ENCODE measurements at places on chromosomes 1 and 21. TPM values are rescaled to one million over a fixed set of nuclear protein-coding genes. Genes with fewer than 3 reads are reported as not detected.

- H3K36me3 ChIP-seq, result peaks cover 20% of the 10 kb centered on the region
Measured at GRCh38 chr21:34192646-34193285, 119.4 kb downstream of the MRPS6 start.

DNA sequence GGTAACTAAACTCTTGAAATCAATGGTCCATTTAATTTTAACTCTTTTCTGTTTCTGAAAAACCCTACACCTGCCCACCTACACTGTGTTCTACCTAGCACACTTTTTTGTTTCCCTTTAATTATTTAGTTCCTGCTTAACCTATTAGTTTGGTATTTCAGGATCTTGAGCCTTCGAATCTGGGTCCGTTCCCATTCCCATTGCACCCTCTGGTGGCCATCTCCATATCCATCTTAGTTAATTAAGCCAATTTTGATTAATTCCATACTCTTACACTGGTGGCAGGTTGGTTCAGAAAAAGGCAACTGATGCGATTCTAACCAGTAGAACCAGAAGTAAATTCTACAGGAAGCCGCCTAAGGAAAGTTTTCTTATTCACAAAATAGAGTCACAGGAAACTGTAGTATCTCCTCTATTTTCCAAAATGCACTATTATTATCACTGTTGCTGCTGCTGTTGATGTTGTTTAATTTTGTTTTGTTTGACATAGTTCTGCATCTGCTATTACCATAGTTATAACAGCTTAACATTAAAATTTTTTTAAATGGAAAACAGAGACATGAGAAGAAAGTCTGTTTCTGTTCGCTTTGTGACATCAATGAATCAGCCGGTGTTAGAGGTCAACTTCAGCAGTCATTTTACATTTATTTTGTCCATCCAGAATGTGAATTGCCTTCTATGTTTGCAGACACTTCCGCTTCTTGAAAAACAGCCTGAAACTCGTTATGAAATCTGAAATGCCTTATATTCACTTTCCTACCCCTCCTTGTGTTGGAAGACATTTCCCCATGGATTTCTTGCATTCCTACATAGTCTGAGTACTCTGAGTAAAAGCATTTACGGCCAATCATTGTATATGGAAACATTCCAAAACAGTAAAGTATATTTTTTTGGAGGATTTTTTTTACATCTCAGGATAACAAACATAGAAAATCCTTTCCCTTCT, 115.5 kb upstream of the NCAM2 start:
- H3K36me3 ChIP-seq, result no peaks in the 10 kb centered on the region
- H3K27me3 ChIP-seq, result no peaks in the 10 kb centered on the region

DNA sequence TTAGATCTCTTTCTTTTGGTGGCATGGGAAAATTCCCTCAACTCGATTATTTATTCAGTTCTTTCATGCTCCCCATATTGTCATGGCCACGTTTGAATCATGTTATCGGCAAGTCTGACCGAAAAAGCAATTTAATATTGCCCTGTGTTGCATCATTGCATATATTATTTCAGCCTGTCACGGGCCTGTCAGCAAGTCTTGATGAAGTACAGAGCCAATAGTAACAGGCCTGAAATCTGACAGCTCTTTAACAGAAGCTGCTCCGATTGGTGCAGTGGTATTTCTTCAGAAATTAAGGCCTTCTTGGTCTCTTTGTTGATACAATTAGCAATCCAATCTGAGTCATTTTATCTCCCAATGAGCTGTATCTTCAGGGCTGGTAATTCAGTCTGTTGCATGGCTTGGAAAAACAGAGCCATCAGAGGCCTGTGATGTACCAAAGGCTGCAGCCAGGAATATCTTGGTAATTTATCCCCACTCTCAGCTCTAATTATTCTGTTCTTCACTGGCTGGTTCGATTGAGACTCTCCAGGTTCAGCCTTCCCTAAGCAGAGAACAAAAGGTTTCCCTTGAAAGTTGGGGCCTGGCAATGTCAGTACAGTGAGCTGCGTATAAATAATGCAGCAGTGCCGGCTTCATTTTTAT, 149.5 kb downstream of the FGGY start:
- peaks cover 22% of the 10 kb centered on the region for H3K36me3 ChIP-seq
- DNase-seq, result no peak
- H3K27me3 ChIP-seq, result no peaks in the 10 kb centered on the region
- no peak overlapping the region for H3K27ac ChIP-seq
- no peak overlapping the region for H3K4me3 ChIP-seq

DNA sequence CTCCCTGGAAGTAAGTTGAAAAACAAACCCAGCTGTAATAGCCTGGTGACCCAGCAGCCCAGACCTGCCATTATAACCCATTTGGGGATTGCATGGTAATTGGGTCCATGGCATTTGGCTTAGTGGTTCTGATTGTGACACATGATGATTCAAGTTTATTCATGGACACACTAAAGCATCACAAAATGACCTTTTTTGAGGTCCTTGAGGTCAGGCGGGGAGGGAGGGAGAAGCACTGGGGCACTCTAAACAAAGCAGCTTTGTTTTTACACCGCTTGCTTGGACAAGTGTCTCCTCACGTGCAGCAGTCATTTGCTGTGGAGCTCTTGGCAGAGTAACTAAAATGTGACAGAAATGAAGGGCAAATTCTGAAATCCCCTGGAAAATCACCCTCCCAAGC, 241.0 kb upstream of the SGIP1 start:
- DNase-seq, result no peak
- no peaks in the 10 kb centered on the region for H3K27me3 ChIP-seq
- H3K36me3 ChIP-seq, result no peaks in the 10 kb centered on the region
- H3K4me3 ChIP-seq, result no peak overlapping the region

- no peak overlapping the region for H3K27ac ChIP-seq
- peaks cover 18% of the 10 kb centered on the region for H3K4me1 ChIP-seq
- H3K27me3 ChIP-seq, result peaks cover 34% of the 10 kb centered on the region
- peaks cover 8% of the 10 kb centered on the region for H3K36me3 ChIP-seq
- DNase-seq, result no peak
- peak overlapping the region; percentile 78 for H3K4me3 ChIP-seq
Measured at GRCh38 chr1:212607913-212608391, 609 bp upstream of the ATF3 start.

GRCh38 chr1:59685666-59686065, 129.1 kb upstream of the HOOK1 start:
- H3K4me1 ChIP-seq, result no peaks in the 10 kb centered on the region
- no peaks in the 10 kb centered on the region for H3K36me3 ChIP-seq
- no peaks in the 10 kb centered on the region for H3K27me3 ChIP-seq
- no peak for DNase-seq
- H3K27ac ChIP-seq, result no peak overlapping the region

- H3K27ac ChIP-seq, result no peak overlapping the region
- H3K36me3 ChIP-seq, result no peaks in the 10 kb centered on the region
- no peak overlapping the region for H3K4me3 ChIP-seq
- no peaks in the 10 kb centered on the region for H3K27me3 ChIP-seq
- no peaks in the 10 kb centered on the region for H3K4me1 ChIP-seq
Measured at GRCh38 chr1:24912376-24913273, 17.5 kb downstream of the RUNX3 start.

- no peak overlapping the region for H3K27ac ChIP-seq
- no peaks in the 10 kb centered on the region for H3K4me1 ChIP-seq
- no peak for DNase-seq
Measured at GRCh38 chr1:3480369-3480719, 25.9 kb downstream of the ARHGEF16 start.

- no peak overlapping the region for H3K4me3 ChIP-seq
- peak; percentile 38 for DNase-seq
- H3K27ac ChIP-seq, result no peak overlapping the region
- H3K4me1 ChIP-seq, result no peaks in the 10 kb centered on the region
Measured at GRCh38 chr21:31597683-31598082, 61.8 kb upstream of the SOD1 start.

DNA sequence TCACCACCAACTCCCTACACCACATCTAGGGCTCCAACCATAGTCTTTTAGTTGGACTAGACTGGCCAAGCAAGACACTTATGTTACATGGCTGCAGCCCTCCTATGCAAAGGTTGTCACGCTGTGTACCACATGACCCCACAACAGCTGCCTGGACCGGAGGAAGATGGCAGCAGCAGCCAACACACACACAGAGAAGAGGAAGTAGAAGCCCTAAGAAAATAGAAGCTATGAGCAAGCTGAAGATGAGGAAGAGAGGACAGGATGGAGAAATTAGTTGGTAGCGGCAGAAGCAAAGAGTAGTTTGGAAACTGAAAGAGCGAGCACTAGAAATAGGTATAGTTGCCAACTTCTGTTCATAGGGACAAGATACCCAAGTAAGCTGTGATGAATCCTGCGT, 60.8 kb upstream of the RALGPS2 start:
- H3K4me3 ChIP-seq, result no peak overlapping the region
- no peaks in the 10 kb centered on the region for H3K4me1 ChIP-seq
- H3K27ac ChIP-seq, result no peak overlapping the region
- no peaks in the 10 kb centered on the region for H3K36me3 ChIP-seq
- DNase-seq, result no peak
- H3K27me3 ChIP-seq, result no peaks in the 10 kb centered on the region

DNA sequence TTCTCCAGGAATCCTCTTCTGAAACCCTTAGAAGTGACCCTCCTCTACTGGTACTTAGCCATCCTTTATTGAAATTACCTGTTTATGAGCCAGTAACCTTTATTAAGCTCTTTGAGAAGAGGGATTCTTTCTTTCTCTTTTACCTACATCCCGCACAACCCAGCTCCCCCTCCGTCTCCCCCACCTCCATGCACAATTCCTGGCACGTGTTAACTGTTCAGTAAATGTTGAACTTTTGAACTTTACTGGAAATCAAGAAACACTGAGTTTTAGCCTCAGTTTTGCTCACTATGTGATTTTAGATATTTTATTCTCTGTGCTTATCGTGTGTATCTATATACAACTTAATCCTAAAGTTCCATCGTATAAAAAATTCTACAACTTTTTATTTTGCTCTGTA, 1.8 kb downstream of the TMED5 start:
- H3K4me1 ChIP-seq, result no peaks in the 10 kb centered on the region
- no peak overlapping the region for H3K27ac ChIP-seq
- H3K4me3 ChIP-seq, result peak overlapping the region; percentile 94
- no peaks in the 10 kb centered on the region for H3K27me3 ChIP-seq
- peaks cover 7% of the 10 kb centered on the region for H3K36me3 ChIP-seq
- no peak for DNase-seq

DNA sequence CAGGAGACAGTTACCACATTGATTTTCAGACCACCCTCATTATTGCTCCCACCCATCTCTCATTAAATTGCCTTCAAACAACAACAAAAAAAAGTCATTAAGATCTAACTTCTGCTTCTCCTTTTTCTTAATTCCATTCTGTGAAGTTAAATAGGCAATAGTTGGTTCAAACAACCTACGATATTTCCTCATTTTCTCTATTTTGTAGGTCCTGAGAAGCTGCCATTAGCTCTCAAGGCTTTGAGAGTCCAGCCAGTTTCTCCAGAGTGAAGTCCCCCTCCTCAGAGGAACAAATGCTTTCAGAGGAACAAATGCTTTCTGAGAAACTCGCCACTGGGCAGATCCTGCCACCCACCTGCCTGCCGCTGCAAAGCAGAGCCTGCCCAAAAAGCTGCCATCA, 125.6 kb downstream of the ETS2 start:
- H3K27ac ChIP-seq, result no peak overlapping the region
- no peaks in the 10 kb centered on the region for H3K27me3 ChIP-seq
- H3K4me1 ChIP-seq, result no peaks in the 10 kb centered on the region
- no peaks in the 10 kb centered on the region for H3K36me3 ChIP-seq
- H3K4me3 ChIP-seq, result no peak overlapping the region

GRCh38 chr1:927748-928147, 4.0 kb downstream of the SAMD11 start:
- DNase-seq, result no peak
- H3K4me3 ChIP-seq, result no peak overlapping the region
- H3K27me3 ChIP-seq, result peaks cover 76% of the 10 kb centered on the region
- H3K4me1 ChIP-seq, result no peaks in the 10 kb centered on the region
- H3K27ac ChIP-seq, result no peak overlapping the region
- no peaks in the 10 kb centered on the region for H3K36me3 ChIP-seq

GRCh38 chr1:31955917-31956736, 18.0 kb upstream of the PTP4A2 start:
- no peaks in the 10 kb centered on the region for H3K27me3 ChIP-seq
- H3K4me3 ChIP-seq, result no peak overlapping the region
- peak; percentile 67 for DNase-seq
- no peaks in the 10 kb centered on the region for H3K36me3 ChIP-seq
- H3K27ac ChIP-seq, result no peak overlapping the region

GRCh38 chr1:111576547-111576946, 43.0 kb upstream of the RAP1A start:
- no peak overlapping the region for H3K4me3 ChIP-seq
- no peaks in the 10 kb centered on the region for H3K27me3 ChIP-seq
- peaks cover 3% of the 10 kb centered on the region for H3K4me1 ChIP-seq

- no peak overlapping the region for H3K27ac ChIP-seq
- no peaks in the 10 kb centered on the region for H3K36me3 ChIP-seq
- H3K4me1 ChIP-seq, result no peaks in the 10 kb centered on the region
Measured at GRCh38 chr1:119081700-119082099, 58.8 kb downstream of the WARS2 start.

GRCh38 chr1:221994939-221995338, 253.1 kb upstream of the DUSP10 start:
- H3K27ac ChIP-seq, result no peak overlapping the region
- no peaks in the 10 kb centered on the region for H3K36me3 ChIP-seq
- no peaks in the 10 kb centered on the region for H3K4me1 ChIP-seq
- H3K27me3 ChIP-seq, result no peaks in the 10 kb centered on the region
- no peak overlapping the region for H3K4me3 ChIP-seq
- DNase-seq, result no peak

GRCh38 chr1:178037510-178038253, 56.2 kb upstream of the RASAL2 start:
- H3K27me3 ChIP-seq, result no peaks in the 10 kb centered on the region
- H3K27ac ChIP-seq, result no peak overlapping the region
- H3K4me3 ChIP-seq, result peak overlapping the region; percentile 66
- DNase-seq, result peak; percentile 87
- no peaks in the 10 kb centered on the region for H3K4me1 ChIP-seq

DNA sequence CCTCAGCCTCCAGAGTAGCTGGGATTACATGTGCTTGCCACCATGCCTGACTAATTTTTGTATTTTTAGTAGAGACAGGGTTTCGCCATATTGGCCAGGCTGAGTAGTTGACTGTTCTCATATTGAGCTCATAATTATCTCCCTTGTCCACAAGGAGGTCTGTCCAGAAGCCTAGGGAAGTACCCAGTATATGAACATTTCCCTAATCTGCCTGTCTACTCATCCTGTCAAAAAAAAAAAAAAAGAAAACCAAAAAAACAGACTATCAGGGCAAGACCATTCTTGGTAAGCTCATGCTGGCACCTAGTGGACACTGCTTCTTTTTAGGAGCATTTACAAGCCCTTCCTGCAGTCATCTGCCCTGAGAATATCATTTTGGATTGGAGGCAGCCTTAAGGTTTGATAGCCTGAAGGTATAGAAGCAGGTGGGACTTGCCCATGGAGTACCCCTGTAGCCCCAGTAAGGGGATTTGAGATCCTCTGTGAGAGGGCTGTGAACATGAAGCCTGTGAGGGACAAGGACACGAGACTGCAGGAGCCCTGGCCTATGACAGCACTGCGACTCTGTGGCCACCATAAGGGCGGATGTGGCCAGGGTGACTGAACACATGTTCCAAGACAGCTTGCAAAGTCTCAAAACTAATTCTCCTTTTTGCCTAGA, 10.8 kb upstream of the DUSP12 start:
- H3K27me3 ChIP-seq, result no peaks in the 10 kb centered on the region
- no peaks in the 10 kb centered on the region for H3K36me3 ChIP-seq
- peak; percentile 40 for DNase-seq

Gene TNNI3K
- not detected for total RNA-seq

Gene ADGRL2
- total RNA-seq, result 119 TPM

Gene C1orf74
- 2.4 TPM for total RNA-seq

Gene HOOK1
- 42.0 TPM for total RNA-seq

Gene CAMK1G
- total RNA-seq, result 0.20 TPM

Gene ATP1B1
- 42.2 TPM for total RNA-seq

Gene ACTN2
- 2.3 TPM for total RNA-seq

Gene BEND5
- 5.6 TPM for total RNA-seq
